ENCODE measurements at places on chromosomes 3 and 15.

GRCh38 chr15:76936671-76937070, 5.1 kb downstream of the RCN2 start:
- no peak for DNase-seq

DNA sequence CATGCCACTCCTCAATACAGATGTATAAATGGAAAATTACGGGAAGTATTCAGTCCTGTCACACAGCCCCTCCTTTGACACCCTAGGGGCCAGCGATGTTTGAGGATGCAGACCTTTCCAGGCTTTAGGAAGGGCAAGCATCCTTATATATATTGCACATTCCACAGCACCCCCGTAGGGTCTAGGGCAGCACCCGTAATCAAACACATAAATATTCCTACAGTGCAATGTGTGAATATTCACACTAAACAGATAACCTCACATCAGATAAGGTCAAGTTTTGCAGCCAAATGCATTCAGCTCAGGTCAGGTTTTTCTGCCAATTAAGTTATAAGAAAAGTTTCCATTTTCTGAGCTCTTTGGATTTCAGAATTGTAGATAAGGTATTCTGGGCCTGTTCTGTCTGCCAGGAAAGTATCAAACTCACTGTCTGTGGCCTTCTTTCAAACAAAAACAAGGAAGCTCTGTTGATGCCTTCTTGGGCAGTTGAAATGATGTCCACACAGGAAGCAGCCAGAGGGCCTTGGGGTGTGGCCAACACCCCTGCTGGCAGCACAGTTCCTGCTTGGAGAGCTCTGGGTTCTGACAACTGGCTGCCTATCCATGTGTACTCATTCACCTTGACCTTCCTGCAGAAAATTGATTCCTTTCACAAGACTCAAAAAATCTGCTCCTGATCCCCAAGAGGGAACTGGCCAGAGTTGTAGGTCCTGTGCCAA, 427.0 kb downstream of the NTRK3 start:
- no peak for DNase-seq

DNA sequence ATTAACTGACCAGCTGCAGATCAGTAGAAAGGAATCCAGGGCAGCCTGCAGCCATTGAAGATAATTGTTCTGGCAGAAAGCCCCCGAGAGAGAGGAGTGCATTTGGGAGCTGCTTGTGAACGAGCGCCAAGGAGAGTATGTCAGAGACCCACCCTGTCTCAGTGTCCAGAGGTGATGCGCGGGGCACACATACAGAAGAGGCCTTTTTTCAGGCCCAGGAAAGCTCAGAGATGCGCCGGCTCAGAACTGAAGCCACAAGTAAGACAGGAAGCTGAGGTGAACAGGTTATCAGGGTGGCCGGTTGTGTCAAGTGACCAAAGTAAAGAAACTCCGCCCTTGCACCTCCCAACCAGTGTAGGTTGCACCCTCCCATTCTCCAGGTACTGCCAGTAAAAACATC, 59.8 kb upstream of the HEG1 start:
- no peak for DNase-seq

GRCh38 chr15:60272623-60273022, 125.2 kb downstream of the ANXA2 start:
- no peak for DNase-seq

- no peak for DNase-seq
Observed at GRCh38 chr3:11826628-11827265, 19.9 kb downstream of the TAMM41 start.

DNA sequence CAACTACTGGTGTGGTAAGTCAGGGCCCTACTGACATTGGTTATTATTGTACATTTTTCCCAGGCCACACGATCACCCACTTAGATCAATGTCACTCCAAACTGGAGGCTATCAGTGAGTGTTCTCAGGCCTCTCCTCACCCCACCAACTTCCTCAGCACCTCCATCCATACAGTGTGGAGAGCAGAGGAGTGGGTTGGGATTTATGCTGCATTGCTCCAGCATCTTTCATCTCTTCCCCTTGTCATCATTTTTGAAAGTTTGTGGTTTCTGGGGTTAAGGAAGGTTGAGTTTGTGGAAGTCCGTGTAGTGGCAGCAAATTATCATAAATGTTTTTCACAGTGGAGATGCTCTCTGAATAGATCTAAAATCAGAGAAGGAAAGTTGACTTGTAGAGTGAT, 60.2 kb downstream of the TLNRD1 start:
- DNase-seq = no peak

- no peak for DNase-seq
Observed at GRCh38 chr15:68256675-68257450, 20.7 kb upstream of the FEM1B start.

GRCh38 chr15:95658799-95659198, 671.7 kb upstream of the NR2F2 start:
- no peak for DNase-seq

- DNase-seq = no peak
Observed at GRCh38 chr3:177735431-177735830, 538.1 kb upstream of the TBL1XR1 start.

DNA sequence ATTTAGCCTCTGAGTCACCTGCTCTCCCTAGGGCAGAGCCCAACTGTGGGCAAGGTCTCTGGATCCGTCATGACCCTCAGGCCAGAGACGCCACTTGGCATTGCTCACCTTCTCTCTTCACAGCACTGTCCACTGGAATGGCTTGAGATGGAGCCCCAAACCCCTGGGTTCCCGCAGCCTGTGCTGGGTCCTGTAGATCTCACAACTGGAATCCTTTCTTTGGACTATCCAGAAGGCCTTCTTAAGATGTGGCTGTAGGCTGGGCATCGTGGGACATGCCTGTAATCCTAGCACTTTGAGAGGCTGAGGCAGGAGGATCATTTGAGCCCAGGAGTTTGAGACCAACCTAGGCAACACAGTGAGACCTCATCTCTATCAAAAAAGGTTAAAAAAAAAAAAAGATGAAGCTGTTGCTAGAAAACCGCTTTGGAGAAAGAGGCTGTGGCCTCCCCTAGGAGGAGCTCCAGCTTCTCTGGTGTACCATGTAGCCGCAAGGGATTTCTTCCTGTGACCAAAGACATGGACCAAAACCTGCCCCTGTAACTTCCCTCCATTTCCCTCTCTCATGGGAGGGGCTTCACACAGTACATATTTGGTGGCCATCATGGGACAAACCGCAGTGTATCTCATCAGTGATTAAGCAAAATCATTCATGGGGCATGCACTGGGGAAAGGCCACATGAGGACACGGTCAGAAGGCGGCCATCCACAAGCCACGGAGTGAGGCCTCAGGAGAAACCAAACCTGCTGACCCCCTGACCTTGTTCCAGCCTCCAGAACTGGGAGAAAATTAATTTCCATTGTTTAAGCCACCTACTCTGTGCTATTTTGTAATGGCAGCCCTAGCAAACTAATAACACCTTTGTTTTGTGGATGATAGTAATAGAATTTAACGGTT, 23.3 kb upstream of the BUB1B start:
- no peak for DNase-seq

GRCh38 chr3:184679056-184679816, 32.6 kb downstream of the MAGEF1 start:
- DNase-seq = no peak

DNA sequence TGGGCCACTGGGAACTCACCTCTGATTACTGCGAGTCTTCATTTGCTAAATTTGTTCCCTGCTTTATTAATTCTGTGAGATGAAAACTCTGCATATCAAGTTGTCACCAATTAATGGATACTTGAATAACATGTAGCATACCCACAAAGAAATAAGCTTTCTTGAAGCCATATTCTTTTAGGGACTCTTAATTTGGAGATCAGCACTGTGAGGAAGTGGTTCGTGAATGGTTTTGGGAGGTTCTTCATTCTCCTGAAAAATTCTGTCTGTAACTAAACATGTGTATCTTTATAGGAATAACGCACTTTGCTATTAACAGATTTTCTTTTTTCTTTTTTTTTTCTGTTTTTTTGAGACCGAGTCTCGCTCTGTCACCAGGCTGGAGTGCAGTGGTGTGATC, 19.1 kb upstream of the TBC1D5 start:
- DNase-seq = no peak

GRCh38 chr15:39336926-39337325, 244.0 kb upstream of the THBS1 start:
- DNase-seq = no peak

- DNase-seq = no peak
Observed at GRCh38 chr15:70272565-70273355, 175.0 kb upstream of the TLE3 start.

- no peak for DNase-seq
Observed at GRCh38 chr3:119779731-119780383, 2.0 kb upstream of the NR1I2 start.

GRCh38 chr3:126111566-126112475, 27.9 kb upstream of the SLC41A3 start:
- DNase-seq = no peak

DNA sequence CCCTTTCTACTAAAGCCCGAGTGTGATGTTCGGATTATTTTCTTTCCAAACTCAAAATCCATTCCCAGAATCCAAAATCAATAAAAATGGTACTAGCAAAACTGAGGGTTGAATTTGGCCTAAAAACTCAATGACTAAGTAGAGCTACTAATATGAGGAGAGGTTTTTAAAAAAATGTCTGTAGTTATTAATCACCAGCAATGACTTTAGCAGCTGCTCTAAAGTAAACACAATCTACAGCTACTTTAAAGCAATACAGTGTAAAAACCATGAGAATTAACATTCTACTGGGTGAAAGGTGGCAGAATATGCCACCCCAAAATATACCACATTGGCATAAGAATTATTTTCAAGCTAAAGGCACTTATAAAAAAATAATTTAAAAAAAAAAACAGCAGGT, 23.5 kb downstream of the FHIT start:
- no peak for DNase-seq

- no peak for DNase-seq
Observed at GRCh38 chr3:71806736-71807135, 21.8 kb upstream of the PROK2 start.

GRCh38 chr3:53073553-53074365, 27.9 kb upstream of the SFMBT1 start:
- DNase-seq = no peak

- peak; percentile 8 for DNase-seq
Observed at GRCh38 chr3:135106445-135106844, 311.4 kb downstream of the EPHB1 start.

DNA sequence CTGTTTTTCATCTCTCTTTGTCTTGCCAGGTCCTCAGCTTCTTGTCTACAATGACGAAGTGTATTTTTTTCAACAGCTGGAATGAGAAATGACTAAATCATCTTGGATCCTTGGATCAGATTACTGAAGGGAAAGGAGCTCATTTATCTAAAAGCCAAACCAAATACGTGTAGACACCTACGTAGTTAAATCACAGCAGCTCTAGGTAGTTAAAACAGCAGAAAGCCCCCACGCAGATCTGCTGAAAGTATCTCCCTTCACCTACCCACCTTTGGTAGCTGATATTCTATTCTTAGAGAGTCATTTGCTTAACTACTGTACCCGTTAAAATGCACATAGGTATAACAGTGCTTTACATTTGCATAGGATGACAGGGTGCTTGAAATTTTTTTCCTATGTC, 105.5 kb upstream of the WNT5A start:
- no peak for DNase-seq
